Sciatic nerve (tissue), 2 donors: ENCODE measurements at places on chromosomes 2 and 18. TPM values are rescaled to one million over a fixed set of nuclear protein-coding genes. Genes with fewer than 3 reads are reported as not detected.

GRCh38 chr2:80326214-80326613, 21.7 kb upstream of the LRRTM1 start:
- no peak for DNase-seq

CYP1B1 gene
- 237 TPM for total RNA-seq

DNA sequence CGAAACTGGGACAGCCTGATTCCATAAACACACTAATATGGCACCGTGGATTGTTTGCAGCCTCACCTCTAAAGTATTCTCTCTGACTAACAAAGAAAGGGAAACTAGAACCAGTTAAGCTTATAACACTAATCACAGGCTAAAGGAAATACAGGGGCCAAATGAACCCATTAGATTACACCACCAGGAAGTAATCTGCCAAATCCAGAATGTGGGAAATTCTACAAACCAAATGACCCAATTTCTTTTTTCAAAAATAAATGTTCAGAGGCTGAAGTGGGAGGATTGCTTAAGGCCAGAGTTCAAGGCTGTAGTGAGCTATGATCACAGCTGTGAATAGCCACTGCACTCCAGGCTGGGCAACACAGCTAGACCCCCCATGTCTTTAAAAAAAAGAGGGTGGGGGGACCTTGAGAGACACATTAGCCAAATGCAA, 1.5 kb upstream of the MPPE1 start:
- DNase-seq = no peak

GRCh38 chr2:161379740-161380139, 36.4 kb upstream of the TBR1 start:
- DNase-seq = no peak

ALK gene
- total RNA-seq = 0.18 TPM

- no peak for DNase-seq
These were observed 23.2 kb upstream of the CABYR start for GRCh38 chr18:24115628-24116027.

CPSF3 gene
- 16.0 TPM for total RNA-seq
